NT2/D1 (cell line): ENCODE measurements at places on chromosomes 6 and 20.

- no peak for DNase-seq
Observed at GRCh38 chr6:63571361-63572043, 778 bp upstream of the LOC128125822 start.

DNA sequence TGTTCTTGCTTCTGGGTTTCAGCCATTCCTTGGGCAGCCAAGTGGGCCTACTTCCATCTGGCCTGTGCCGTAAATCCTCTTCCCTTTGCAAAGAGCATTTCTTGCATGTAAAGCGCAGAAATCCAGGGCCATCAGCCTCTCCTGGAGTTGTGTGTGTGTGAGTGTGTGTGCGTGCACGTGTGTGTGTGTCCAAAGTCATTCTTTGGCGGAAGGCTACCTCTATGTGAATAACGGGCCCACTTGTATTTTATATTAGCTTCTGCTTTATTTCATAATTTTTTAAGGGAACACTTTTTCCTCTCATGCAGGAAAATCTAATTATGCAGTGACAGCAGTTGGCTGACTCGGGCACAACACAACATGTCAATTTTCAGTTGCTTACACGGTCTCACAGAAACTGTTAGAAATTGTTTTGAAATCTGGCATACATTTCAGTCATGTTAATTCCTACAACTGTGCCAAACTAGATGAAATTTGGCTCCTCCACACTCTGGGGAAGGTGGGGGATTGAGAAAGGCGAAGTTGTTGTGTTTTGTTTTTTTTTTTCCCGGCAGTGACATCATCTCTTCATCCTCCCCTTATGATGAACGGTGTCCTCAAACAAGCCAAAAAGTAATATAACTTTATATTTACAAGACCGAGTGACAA is 223.7 kb upstream of the TSHZ2 start:
- DNase-seq = no peak

DNA sequence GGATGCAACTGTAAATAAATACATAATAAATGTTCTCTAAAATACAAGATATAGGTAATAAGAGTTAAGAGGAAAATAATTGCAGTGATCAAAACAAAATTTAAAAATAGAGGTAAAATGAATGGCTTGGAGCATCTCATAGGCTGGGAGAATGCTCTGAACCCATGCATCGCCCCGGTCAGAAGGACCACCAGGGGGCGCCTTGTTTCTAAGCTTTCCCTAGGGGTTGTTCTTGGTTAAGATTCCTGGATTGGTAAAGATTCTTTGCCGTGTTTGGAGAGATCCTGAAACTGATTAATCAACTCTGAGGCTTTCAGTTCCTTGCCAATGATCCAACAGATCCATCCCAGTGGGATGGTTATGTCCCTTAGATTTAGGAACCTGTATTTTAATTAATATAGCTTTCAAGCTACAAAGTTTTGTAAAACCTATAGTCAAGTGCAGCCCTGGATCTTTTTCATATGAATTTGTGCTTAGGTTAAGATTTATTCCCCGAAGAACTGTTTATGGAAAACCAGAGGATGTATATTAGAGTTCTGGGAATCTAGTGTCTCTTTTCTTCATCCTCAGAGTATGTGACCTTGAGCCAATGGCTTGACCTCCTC is 45.3 kb upstream of the PRELID3B start:
- peak; percentile 57 for DNase-seq

DNA sequence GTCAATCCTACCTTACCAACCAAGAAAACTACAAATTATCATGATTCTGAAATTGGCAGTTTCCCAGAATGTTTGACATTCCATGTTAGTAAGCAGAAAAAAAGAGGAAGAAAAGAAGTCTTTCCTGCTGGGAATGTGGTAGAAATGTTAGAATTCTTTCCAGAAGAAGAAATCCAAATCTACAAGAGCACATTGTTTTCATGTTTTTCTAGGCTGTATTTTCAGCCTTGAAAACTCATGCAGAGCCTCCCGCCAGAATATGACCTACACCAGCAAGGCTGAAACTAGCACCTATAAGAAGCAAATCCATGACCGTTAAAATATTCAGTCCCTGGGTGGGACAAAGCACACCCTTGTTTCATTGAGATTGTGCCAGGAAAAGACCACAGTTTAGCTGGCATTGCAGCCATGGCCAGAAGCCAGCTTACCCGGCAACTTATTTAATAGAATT is 259.4 kb downstream of the GJA1 start:
- DNase-seq = no peak

GRCh38 chr6:147137986-147138385 is 66.2 kb upstream of the STXBP5 start:
- DNase-seq = no peak

- DNase-seq = no peak
Observed at GRCh38 chr6:74626288-74626687, 579.6 kb downstream of the COL12A1 start.

- DNase-seq = no peak
Observed at GRCh38 chr6:108888745-108889144, 40.5 kb downstream of the ARMC2 start.

GRCh38 chr6:129646642-129647041 is 63.3 kb downstream of the ARHGAP18 start:
- DNase-seq = no peak

DNA sequence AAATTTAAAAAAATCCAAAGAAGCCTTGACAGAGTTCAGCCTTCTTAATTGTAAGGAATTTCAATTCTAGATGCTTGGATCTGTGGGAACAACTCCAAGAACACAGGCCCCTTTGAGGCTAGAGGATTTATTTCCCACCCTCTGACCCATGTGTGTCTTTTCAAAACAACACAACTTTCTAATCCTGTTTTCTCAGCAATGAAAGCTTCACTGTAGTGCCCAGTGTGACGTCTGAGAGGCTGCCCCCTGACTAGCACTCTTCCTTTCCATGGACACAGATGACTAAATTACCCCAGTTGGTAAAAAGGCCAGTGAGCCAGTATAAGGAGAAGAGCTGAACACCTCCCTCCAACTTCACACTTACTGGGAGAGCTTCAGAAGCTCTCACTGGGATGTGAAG is 16.5 kb upstream of the CCR6 start:
- no peak for DNase-seq
